ENCODE measurements at places on chromosomes 13 and 19.
A peak's percentile ranks its signal among the peaks of the same experiment; 100 is the strongest.

DNA sequence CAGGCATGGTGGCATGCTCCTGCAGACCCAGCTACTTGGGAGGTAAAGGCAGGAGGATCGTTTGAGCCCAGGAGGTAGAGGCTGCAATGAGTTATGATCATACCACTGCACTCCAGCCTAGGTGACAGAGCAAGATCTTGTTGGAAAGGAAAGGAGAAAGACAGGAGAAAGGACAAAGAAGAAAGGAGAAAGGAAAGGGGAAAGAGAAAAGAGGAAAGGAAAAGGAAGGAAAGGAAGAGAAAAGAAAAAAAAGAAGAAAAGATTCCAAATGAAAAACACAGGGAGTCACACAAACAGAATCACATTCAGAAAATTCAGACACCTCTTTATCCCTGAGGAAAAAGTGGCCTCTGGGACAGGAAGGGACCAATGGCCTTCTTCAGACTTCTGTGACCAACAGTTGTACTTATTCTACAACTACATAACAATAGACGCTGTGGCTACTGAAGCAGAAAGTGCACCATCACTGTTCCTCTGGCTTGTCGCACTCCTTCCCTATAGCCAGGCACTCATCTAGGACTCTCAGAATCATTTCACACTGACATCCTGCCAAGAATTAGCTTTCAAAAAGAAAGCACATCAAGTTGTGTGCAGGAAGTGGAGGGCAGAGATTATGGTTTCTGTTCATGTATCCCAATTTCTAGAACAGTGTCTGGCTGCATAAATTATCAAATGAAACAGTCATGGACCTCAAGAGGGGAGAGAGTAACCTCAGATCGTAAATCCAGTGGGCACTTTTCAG, 5.9 kb downstream of the MTMR6 start:
- no peak for DNase-seq

GRCh38 chr19:3792114-3792513, 5.9 kb upstream of the MATK start:
- DNase-seq = no peak

DNA sequence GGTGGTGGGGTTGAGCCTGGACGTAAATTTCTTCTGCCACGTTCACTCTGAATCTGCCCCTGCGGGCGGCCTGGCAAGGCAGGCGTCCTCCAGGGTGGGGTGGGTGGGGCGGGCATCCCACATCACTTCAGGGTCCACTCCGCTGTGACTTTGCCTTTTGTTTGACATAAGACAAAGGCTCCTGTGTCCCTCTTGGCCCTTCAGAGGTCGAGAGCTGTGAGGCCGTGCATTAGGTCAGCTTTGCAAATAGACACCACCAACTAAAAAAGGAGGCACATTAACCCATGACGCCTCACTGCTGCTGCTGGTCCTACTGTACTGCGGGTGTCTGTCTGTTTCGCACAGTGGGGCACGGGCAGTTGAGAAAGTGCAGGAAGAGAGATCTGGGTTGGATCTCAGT, 10.5 kb upstream of the ZNF536 start:
- DNase-seq = no peak

DNA sequence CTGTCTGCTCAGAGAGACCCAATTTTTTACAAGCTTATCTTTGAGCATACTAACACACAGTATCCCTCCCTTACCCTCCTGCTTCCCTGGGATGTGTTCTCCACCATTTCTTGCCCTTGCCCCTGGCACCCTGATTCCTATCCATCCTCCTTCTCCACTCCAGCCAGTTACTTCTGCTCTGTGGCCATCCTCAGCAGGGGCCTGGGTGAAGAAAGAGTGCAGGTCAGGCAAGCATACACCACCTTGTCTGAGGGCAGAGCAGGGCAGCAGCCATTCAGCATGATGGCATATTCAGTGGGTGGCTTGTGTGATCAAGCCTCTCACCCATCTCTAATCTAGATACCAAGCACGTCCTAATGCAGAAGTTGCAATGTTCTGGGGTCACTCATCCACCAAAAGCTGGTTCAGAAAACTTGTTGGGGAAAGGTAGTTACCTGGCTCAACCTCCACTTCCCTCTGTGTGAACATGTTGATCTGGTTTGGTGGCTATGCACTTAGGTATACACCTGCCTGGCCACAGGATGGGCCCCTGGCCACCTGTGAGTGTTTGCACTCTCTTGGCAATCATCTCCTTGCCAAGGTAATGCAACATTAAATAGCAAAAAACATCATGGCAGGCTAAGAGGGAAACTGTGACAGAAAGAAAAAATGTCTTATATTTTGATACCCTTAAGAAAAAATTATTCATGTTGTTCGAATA, 900.3 kb upstream of the MIR17HG start:
- DNase-seq = no peak

- no peak for DNase-seq
Measured at GRCh38 chr13:100128373-100128772, 39.5 kb downstream of the PCCA start.

- DNase-seq = no peak
Measured at GRCh38 chr19:37950471-37951175, 43.6 kb downstream of the SIPA1L3 start.

DNA sequence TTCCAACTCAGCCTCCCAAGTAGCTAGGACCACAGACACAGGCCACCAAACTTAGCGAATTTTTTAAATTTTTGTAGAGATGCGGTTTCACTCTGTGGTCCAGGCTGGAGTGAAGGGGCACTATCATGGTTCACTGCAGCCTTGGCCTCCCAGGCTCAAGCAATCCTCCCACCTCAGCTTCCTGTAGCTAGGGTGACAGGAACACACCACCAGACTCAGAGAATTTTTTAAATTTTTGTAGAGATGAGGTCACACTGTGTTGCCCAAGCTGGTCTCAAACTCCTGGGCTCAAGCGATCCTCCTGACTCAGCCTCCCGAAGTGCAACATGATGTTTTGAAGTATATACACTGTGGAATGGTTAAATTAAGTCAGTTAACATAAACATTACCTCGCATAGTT, 263.6 kb downstream of the OXGR1 start:
- no peak for DNase-seq

GRCh38 chr19:6253954-6254733, 25.6 kb downstream of the MLLT1 start:
- no peak for DNase-seq

- no peak for DNase-seq
Measured at GRCh38 chr19:34732612-34733211, 1.3 kb upstream of the ZNF181 start.

GRCh38 chr13:30924721-30925120, 7.7 kb upstream of the TEX26 start:
- no peak for DNase-seq

DNA sequence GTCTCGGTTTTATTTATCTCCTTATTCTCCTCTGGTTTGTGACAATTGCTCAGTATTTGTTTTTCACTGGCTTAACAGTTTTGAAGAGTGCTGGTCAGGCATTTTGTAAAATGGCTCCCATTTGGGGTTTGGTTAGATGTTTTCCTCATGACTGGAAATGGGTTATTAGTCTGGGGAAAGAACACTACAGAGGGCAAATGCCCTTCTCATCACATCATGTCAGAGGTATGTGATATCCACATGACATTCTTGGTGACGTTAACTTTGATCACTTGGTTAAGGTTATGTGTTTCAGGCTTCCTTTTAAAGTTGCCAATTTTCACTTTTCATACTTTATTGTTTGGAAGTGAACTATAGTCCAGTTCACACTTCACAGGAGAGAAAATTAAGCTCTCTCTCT, 74.8 kb upstream of the KLHL1 start:
- no peak for DNase-seq

- no peak for DNase-seq
Measured at GRCh38 chr19:39969266-39969665, 1.7 kb upstream of the PSMC4 start.

DNA sequence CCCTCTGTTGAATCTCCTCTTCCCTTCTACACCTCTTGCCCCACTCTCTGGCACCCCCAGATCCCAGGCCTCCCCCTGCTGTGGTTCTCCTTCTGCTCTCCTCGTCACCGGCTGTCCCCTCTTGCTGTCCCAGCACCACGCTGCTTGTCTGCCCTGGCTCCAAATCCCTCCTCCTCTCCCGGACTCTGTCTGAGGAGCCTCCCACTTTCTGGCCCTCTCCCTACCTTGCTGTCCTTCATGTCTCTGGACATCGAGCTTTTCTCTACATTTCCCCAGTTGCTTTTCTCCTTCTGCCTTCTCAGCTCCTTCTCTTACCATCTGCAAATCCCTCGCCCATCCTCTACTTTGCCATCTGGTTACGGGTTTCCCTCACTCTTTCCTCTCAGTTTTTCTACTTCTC, 1.2 kb downstream of the ZNF347 start:
- DNase-seq = no peak

DNA sequence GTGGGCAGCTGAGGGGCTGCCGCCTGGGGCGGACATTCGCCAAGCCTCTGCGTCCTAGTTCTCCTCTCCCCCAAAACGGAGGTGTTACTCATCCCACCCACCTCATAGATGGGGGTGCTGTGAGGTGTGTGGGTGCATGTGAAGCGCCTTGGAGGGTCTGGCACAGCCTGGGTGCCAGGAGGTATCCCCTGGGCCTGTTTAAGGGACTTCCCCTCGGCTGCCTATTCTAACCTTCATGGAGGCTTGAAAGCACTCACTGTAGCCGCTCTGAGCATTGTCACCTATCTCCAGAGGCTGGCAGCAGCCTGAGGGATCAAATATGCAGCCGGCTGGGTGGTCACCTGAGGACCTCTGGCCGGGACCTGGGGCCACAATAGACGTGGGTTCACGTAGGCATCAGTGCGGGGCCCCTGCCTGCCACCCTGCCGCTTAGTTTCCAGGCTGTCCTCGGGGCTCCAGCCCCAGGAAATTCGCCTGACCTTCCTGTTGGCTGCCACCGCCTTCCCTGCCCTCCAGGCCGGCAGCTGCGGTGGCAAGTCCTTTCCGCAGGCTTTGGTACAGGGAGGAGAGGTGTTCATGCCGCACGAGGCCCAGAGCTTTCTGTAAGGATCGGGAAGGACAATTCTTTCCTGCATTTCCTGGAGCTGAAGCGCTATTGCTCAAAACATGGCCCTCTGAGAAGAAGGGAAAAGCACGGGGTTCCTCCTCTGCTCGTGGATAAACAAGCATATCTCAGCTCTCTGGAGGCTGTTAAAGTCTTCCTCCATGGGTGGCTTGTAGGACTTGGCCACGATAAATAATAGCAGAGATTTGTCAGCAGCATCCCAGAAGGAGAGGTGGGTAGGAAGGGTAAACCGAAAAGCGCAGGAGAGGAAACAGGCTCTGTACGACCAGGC, 4.6 kb downstream of the COL4A2 start:
- peak; percentile 61 for DNase-seq

GRCh38 chr13:110412132-110412914, 105.2 kb downstream of the COL4A2 start:
- peak; percentile 98 for DNase-seq

DNA sequence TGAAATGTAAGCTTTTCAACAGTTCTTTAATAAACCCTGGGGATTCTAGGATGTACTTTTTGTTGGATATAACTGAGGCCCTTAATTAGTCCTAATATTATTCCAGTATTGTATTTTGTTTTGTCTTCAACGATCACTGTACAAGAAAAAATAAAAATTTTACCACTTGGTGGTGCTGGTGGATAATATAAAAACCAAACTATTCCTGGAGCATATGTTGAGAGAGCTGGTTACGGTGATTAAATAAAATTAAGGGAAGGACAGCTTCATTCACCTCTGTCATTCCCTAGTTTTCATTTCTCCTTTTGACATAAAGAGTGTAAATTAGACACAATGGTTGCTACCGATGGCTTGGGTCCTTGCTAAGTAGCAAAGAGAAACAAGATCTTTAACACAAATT, 598.6 kb upstream of the PCDH20 start:
- no peak for DNase-seq

- DNase-seq = no peak
Measured at GRCh38 chr13:52356327-52356726, 49.6 kb downstream of the THSD1 start.

DNA sequence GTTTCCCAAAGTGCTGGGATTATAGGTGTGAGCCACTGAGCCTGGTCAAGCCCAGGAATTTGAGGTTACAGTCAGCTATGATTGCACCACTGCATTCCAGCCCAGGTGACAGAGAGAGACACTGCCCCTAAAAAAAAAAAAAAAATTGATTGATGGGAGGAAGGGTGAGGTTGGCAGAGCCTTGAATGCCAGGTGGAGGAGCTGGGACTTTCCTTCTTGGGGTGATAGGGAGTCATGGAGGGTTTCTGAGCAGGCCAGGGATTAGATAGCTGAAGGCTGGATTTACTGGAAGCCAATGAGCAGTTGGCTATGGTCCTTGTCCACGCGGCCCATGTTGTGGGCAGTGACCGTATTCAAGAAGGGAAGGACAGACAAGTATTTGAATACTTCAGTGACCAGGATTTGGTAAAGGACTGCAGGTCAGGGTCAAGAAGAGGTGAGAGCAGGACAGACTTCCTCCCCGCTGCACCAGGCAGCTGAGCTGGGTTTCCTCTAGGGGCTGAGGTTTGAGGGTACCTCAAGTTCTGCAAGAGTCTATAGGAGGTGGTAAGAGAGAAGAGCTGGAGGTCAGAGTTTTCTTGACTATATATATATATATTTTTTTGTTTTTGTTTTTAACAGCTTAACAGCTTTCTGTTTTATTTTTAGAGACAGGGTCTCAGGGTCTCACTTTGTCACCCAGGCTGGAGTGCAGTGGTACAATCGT, 6.9 kb upstream of the ICAM4 start:
- DNase-seq = no peak

Measured in sigmoid colon (tissue), 7 donors.